ENCODE measurements at places on chromosomes 6 and 20. TPM values are rescaled to one million over a fixed set of nuclear protein-coding genes. Genes with fewer than 3 reads are reported as not detected.

The FOXC1 gene
- total RNA-seq, result 0.07 TPM

The SLC22A7 gene
- total RNA-seq, result not detected

The MDN1 gene
- 39.1 TPM for total RNA-seq

The WFDC12 gene
- not detected for total RNA-seq

The C20orf141 gene
- total RNA-seq, result not detected

The OLIG3 gene
- total RNA-seq, result 0.15 TPM

The FAM209B gene
- total RNA-seq, result 0.63 TPM

The FERMT1 gene
- 0.33 TPM for total RNA-seq

The LTB gene
- 164 TPM for total RNA-seq

The PABPC1L gene
- total RNA-seq, result 61.5 TPM

The RGS17 gene
- total RNA-seq, result not detected

The GCNT2 gene
- total RNA-seq, result 1.5 TPM

The HACE1 gene
- total RNA-seq, result 17.6 TPM

The FRK gene
- 0.02 TPM for total RNA-seq

The TCF15 gene
- total RNA-seq, result not detected

The VNN1 gene
- total RNA-seq, result not detected

The MTCH1 gene
- total RNA-seq, result 109 TPM

The NELFCD gene
- 80.5 TPM for total RNA-seq

The ZSCAN9 gene
- 3.0 TPM for total RNA-seq

The CCDC28A gene
- 17.9 TPM for total RNA-seq

The CGAS gene
- 38.4 TPM for total RNA-seq

The MYCT1 gene
- total RNA-seq, result not detected

The DLK2 gene
- 1.6 TPM for total RNA-seq

The IP6K3 gene
- not detected for total RNA-seq

The AK9 gene
- total RNA-seq, result 2.8 TPM

The DNAJC5 gene
- 33.7 TPM for total RNA-seq

The CST4 gene
- total RNA-seq, result not detected

The PBOV1 gene
- not detected for total RNA-seq

Data from activated CD4-positive, alpha-beta memory T cell treated with anti-CD3 and anti-CD28 coated beads for 36 hours (primary cell).